ENCODE measurements at places on chromosomes 5 and 9.
A peak's percentile ranks its signal among the peaks of the same experiment; 100 is the strongest.

DNA sequence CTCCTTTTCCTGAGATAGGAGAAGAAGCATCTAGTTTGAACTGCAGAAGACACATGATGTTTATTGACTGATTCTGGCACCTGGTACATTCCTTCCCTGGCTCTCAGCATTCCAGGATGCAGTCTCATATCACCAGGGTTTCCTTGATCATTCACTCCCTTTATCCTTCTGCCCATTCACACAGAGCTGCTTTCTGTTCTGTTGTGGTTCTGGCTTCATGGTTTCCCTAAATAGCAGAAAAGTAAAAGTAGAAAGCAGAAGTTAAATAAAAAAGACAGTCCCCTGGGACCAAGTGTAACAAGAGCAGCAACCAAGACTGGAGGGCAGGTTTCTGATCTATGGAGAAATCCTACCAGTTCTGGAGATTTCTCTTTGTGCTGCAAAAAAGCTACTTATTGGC, 3.2 kb downstream of the IFNA8 start:
- no peaks in the 10 kb centered on the region for H3K27me3 ChIP-seq
- DNase-seq, result no peak
- no peaks in the 10 kb centered on the region for H3K36me3 ChIP-seq
- no peaks in the 10 kb centered on the region for H3K4me1 ChIP-seq

DNA sequence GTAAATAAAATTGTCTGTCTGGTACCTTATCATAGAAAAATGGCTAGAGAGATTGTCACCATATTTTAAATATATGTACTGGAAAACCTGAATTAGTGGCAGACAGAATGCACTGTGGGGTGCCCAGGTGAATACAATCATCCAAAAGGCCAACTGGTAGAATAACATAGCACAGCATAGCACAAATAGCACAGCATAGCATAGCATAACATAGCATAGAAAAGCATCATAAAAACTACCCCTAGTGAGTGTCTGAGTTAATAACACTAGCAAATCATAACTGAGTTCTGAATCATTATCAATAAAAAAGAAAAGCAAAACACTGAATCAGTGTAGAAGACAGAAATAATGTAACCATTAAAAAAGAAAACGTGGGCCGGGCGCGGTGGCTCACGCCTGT, 102.3 kb downstream of the KIAA0825 start:
- H3K27me3 ChIP-seq, result no peaks in the 10 kb centered on the region
- no peak overlapping the region for H3K27ac ChIP-seq
- no peak for DNase-seq
- no peak overlapping the region for H3K4me3 ChIP-seq

GRCh38 chr5:172918421-172919371, 40.5 kb upstream of the RPL26L1 start:
- H3K27ac ChIP-seq, result peak overlapping the region; percentile 72
- peaks cover 83% of the 10 kb centered on the region for H3K36me3 ChIP-seq
- no peak overlapping the region for H3K4me3 ChIP-seq
- peaks cover 12% of the 10 kb centered on the region for H3K4me1 ChIP-seq

GRCh38 chr5:142086229-142086628, 22.4 kb upstream of the NDFIP1 start:
- DNase-seq, result no peak
- no peak overlapping the region for H3K27ac ChIP-seq
- no peaks in the 10 kb centered on the region for H3K36me3 ChIP-seq
- no peak overlapping the region for H3K4me3 ChIP-seq
- H3K27me3 ChIP-seq, result no peaks in the 10 kb centered on the region

GRCh38 chr9:86652736-86653135, 294.6 kb downstream of the GAS1 start:
- no peaks in the 10 kb centered on the region for H3K27me3 ChIP-seq
- no peak overlapping the region for H3K4me3 ChIP-seq

GRCh38 chr9:137168573-137168903, 1.3 kb downstream of the LRRC26 start:
- no peak overlapping the region for H3K27ac ChIP-seq
- H3K4me3 ChIP-seq, result no peak overlapping the region
- peaks cover 100% of the 10 kb centered on the region for H3K27me3 ChIP-seq
- peaks cover 26% of the 10 kb centered on the region for H3K4me1 ChIP-seq

DNA sequence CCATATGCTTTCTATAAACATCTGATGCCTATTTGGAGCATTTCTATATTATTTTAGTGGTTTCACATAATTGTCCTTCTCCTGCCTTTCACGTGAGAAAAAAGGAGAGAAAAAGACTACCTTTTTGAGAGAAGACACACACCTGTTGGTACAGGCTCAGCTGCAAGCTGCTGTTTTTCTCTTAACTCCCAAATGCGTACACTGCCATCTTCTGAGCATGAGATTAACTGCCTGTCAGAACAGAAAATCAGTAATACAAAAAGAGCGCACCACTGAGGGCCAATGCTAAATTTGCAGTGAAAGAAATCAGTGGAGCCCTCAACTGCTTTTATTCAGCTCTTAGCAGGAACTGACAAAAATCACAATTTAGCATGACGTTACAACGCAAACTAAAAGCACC, 54.9 kb downstream of the WDR41 start:
- H3K27me3 ChIP-seq, result no peaks in the 10 kb centered on the region
- H3K36me3 ChIP-seq, result no peaks in the 10 kb centered on the region
- H3K27ac ChIP-seq, result no peak overlapping the region
- no peak for DNase-seq
- H3K4me1 ChIP-seq, result no peaks in the 10 kb centered on the region
- H3K4me3 ChIP-seq, result no peak overlapping the region

DNA sequence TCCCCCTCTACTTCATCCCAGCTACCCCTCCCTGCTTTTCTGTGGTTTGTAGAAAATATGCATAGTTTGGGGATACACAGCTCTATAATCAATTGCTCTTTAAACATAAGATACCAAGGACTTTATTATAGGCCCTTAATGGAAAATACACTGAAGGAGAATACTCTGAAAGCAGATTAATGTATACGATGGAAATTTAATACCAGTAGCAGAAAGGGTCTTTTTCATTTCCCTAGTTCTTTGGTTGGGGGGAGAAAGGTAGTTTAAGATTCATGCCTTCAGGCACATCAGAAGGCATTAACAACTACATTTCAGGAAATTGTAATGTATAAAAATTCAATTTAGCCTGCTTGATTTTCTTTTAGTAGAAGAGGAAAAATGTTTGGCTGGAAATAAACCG, 452.9 kb upstream of the ZNF608 start:
- H3K4me1 ChIP-seq, result peaks cover 8% of the 10 kb centered on the region
- DNase-seq, result no peak
- no peaks in the 10 kb centered on the region for H3K36me3 ChIP-seq

- no peaks in the 10 kb centered on the region for H3K36me3 ChIP-seq
- no peak for DNase-seq
- H3K4me3 ChIP-seq, result no peak overlapping the region
Observed at GRCh38 chr5:179377421-179378115, 32.3 kb upstream of the ADAMTS2 start.

DNA sequence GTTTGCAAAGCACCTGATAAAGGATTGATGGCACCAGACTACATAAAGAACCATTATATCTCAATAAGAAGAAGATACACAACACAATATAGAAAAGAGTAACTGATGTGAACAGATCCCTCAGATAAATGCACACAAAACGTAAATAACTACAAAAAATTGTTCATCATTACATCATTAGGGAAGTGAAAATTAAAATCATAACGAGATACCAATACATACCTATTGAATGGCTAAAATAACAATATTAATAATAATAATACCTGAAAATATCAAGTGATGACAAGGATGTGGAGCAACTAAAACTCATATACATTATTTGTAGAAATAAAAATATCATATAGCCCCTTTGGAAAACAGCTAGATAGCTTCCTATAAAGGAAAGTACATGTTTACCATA, 469.5 kb downstream of the DMRTA1 start:
- H3K36me3 ChIP-seq, result no peaks in the 10 kb centered on the region
- no peak overlapping the region for H3K4me3 ChIP-seq
- H3K27me3 ChIP-seq, result no peaks in the 10 kb centered on the region

DNA sequence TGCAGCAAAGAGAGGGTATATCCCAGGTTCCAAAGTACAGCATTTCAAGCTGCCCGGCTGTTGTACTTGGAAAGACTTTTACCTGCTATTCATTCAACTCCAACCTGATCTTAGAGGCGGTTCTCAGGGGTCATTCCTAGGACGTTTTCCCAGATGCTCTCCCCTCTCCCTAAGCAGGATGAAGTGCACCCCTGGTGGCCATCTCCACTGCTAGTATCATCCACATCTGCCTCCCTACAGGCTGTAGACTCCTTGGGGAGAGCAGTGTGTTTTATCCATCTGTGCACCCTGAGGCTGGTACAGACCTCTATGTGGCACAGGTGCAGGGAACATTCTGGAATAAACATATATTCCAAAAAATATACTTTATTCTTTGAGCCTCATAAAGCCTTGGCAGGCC, 56.8 kb downstream of the PTPN3 start:
- H3K4me3 ChIP-seq, result no peak overlapping the region
- H3K36me3 ChIP-seq, result no peaks in the 10 kb centered on the region
- no peak overlapping the region for H3K27ac ChIP-seq
- no peak for DNase-seq

- no peak overlapping the region for H3K27ac ChIP-seq
- H3K4me3 ChIP-seq, result no peak overlapping the region
- no peak for DNase-seq
- H3K4me1 ChIP-seq, result peaks cover 16% of the 10 kb centered on the region
- H3K36me3 ChIP-seq, result no peaks in the 10 kb centered on the region
Observed at GRCh38 chr9:114936581-114936980, 6.2 kb upstream of the TNFSF8 start.

DNA sequence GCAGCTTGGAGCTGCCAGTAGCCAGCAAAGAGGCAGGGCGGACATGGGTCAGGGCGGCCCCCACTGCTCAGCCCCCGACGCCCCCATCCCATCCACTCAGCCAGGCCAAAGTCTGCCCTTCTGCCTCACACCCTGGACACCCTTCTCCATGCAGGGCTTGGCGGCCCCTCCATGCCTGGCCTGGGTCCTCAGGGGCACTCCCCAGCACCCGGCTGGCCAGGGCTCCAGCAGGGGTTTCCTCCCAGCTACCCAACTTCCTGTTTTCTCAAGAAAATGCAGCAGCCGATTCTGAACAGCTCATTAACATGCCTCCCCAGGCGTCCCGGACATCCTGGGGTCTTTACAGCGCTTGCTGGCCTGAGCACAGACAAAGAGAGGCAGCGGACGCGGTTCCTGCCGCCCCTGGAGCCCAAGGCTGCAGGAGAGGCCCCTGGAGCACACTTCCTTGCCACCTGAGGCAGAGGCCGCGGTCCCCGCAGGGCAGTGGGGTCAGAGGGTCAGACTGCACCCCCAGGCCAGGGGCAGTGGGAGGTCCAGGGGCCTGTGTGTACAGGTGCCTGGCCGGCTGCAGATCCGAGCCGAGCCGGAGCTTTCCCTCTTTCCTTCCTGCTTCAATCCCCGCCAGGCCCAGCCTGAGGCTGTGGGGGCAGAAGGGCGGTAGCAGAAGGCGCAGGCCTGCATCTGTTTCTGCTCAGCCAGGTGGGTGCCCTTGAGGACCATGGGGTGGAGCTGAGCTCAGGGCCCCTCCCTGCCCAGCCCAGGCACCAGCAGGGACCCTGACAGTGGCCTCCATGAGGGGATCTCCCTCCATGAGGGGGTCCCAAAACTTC, 18.7 kb upstream of the NRARP start:
- H3K4me1 ChIP-seq, result peaks cover 3% of the 10 kb centered on the region
- no peaks in the 10 kb centered on the region for H3K36me3 ChIP-seq
- DNase-seq, result no peak
- no peak overlapping the region for H3K4me3 ChIP-seq
- peak overlapping the region; percentile 30 for H3K27ac ChIP-seq

GRCh38 chr5:73565969-73566547, 515 bp downstream of the UTP15 start:
- peaks cover 10% of the 10 kb centered on the region for H3K4me1 ChIP-seq
- peak overlapping the region; percentile 88 for H3K4me3 ChIP-seq
- DNase-seq, result no peak
- no peaks in the 10 kb centered on the region for H3K27me3 ChIP-seq
- H3K27ac ChIP-seq, result peak overlapping the region; percentile 81
- H3K36me3 ChIP-seq, result peaks cover 12% of the 10 kb centered on the region

DNA sequence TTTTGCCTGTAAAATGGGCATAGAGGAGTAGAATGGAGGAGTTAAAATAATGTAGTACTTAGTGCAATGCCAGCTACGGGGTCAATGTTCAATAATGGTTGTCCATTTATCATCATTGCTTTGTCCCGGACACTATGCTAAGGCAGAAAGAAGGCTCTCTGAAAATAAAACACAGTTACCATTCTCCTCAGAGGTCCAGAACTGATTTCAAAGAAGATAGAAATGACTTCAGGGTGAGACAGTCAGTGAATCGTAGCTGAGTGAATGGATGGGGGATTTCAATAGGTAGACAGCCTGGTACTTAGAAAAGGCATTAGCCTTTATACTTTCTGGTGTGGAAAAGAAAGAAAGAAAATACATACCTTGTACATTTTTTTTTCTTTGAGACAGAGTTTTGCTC, 1.2 kb upstream of the AK3 start:
- no peaks in the 10 kb centered on the region for H3K36me3 ChIP-seq
- H3K4me1 ChIP-seq, result peaks cover 12% of the 10 kb centered on the region
- DNase-seq, result no peak
- no peaks in the 10 kb centered on the region for H3K27me3 ChIP-seq

- no peaks in the 10 kb centered on the region for H3K4me1 ChIP-seq
- H3K4me3 ChIP-seq, result no peak overlapping the region
- DNase-seq, result no peak
- H3K36me3 ChIP-seq, result no peaks in the 10 kb centered on the region
- H3K27ac ChIP-seq, result peak overlapping the region; percentile 1
Observed at GRCh38 chr9:18393340-18394130, 80.4 kb upstream of the ADAMTSL1 start.

DNA sequence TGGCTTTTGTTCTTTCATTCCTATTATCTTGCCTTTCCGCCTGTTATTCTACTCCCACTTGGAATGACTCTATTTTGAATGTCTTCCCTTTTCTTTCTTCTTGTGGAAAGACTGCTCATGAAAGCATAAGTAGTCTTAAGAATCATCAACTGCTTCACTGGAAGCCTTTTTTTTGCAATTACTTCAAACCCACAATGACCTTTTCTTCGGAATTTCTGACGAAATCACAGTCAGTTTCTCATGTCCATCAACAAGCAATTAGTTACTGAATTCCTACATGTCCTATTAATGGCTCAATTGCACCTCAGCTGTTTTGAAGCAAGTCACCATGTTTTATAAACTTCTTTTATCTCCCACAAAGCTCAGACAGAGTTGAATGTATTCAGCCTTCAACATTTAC, 196.2 kb downstream of the TARS1 start:
- no peaks in the 10 kb centered on the region for H3K36me3 ChIP-seq
- DNase-seq, result no peak
- no peaks in the 10 kb centered on the region for H3K27me3 ChIP-seq
- no peak overlapping the region for H3K27ac ChIP-seq
- no peak overlapping the region for H3K4me3 ChIP-seq
